ENCODE measurements at places on chromosomes 16 and 17.

GRCh38 chr17:8012996-8013640 lies 10.7 kb downstream of the GUCY2D start:
- no peak for DNase-seq

GRCh38 chr17:21679256-21680146 lies 12.8 kb upstream of the KCNJ18 start:
- DNase-seq: no peak

DNA sequence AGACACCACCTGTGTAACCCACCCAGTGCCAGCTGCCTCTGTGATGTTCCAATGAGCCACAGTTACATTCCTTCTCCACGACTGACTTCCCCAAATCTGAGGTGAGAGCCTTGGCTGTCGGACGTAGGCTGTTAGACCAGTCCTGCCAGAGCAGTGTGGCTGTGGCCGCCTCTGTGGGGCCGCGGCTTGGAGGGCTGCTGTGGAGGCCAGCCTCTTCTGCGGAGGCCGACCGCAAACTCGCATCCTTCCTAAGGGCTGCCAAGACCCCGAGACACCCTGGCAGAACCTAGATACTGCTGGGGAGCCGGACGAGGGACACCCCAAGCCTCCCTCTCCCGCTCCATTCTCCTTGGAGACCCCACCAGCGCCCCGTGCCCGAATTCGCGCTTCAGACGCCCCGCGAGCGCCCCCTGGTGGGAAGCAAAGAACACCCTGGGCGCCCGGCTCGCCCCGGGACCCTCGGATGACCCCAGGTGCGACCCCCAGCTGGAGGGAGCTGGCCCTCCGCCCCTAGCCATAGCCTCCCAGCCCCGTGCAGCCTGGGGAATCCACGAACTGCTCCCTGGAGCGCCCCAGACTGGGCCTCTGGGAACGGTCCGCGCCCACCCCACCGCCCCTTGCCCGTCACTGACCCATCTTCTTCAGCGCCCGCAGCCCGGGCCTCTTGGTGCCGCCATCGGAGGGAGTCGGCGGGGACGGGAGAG lies 547 bp downstream of the PLCD3 start:
- DNase-seq: peak; percentile 30

DNA sequence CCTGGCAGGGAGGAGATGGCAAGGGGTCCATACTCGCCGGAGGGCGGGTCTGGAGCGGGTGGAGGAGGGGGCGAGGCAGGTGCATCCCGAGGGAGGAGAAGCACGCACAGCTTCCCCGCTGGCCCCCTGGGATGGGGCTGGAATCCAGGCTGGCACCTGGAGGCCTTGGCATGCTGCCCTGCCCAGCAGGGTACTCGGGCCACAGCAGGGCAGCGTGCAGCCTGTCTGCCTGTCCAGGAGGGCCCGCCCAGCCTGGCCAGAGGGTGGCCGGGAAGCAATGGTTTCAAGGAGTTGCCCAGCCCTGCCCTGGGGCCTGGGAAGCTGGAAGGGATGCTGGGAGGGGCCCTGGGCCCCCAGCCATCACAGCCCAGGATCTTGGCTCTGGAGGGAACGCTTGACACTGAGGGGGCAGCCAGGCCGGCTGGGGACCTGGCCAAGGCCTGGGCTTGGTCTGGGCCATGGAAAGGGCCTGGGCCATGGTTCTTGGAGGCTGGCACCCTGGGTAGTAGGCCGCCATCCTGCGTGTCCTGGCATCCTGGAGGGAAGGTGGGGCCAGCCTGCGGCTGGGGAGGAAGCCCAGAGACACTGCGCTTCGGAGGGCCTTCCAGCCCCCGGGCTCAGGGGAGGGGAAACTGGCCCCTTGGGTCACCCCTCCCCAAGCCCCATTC lies 1.1 kb downstream of the GLIS2 start:
- no peak for DNase-seq

All from CD4-positive, alpha-beta T cell treated with Interleukin-1 beta for 1 hour (primary cell).